Esophagus squamous epithelium (tissue), 5 donors: ENCODE measurements at places on chromosomes 7 and 10.

GRCh38 chr7:107847168-107847835, 43.7 kb upstream of the DLD start:
- DNase-seq: no peak

- DNase-seq: no peak
These were observed 92.4 kb downstream of the CTTNBP2 start for GRCh38 chr7:117780832-117781231.

DNA sequence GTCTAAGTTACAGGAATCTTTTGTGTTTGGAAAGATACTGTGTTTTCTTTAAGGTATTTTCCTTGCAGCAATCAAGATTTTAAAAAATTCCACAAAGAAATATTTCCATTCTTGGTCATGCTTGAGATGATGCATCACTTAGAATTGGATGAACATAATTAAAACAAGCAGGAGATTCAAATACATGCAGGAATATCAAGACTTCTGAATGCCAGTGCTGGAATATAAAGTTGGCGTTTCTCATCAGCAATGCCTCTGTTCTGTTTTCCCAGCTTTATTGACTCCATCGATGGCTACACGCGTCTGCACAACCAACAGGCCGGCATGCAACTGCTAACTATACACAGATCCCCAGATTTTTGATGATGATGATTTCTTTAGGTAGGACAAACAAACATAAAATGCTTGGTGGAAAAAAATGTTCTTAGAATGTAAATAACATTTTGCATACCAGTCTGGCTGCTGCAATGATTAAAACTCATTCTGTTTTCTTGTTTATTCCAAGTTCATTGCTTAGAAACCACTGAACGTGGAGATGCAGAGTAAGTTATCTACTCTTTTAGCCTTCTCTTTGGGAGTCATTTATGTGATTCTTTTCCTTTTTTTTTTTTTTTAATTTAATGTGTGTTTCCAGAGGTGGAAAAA, 91.3 kb upstream of the FAM171A1 start:
- DNase-seq: no peak

DNA sequence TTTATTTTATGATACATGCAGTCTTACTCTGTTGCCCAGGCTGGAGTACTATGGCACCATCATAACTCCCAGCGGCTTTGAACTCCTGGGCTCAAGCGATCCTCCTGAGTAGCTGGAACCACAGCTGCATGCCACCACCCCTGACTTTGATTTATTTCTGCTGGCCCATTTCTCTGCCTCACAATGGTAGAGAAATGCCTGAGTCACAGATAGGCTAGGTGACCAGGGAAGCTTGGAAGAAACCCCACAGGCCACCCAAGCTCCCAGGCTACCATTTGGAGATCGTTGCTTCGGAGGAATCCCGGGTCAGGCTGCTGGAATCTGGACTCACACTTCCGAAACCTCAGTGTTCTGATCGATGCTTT, 17.4 kb upstream of the BAIAP2L1 start:
- DNase-seq: no peak

- no peak for DNase-seq
These were observed 349.3 kb downstream of the CXCL12 start for GRCh38 chr10:44035474-44036197.

- no peak for DNase-seq
These were observed 16.6 kb downstream of the PAXIP1 start for GRCh38 chr7:154986200-154986945.

- DNase-seq: no peak
These were observed 39.2 kb downstream of the AGAP3 start for GRCh38 chr7:151125470-151125845.

DNA sequence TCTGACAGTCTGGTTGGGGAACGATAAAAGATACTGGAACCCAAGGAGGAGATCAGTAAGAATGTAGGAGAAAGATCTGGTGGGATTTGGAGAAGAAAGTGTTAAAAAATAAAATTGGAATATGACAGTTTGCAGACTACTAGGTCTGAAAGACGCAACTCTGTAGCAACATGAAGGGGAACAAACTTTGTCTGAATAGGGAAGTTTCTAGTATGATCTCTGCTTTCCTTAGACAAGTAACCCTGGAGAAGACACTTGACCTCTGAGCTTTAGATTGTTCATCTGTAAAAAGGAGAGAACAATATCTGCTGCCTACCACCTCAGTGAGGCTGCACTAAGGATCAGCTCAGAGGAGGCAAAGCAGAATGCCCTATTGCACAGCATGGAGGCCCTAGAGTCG, 3.0 kb upstream of the PRSS1 start:
- DNase-seq: no peak

DNA sequence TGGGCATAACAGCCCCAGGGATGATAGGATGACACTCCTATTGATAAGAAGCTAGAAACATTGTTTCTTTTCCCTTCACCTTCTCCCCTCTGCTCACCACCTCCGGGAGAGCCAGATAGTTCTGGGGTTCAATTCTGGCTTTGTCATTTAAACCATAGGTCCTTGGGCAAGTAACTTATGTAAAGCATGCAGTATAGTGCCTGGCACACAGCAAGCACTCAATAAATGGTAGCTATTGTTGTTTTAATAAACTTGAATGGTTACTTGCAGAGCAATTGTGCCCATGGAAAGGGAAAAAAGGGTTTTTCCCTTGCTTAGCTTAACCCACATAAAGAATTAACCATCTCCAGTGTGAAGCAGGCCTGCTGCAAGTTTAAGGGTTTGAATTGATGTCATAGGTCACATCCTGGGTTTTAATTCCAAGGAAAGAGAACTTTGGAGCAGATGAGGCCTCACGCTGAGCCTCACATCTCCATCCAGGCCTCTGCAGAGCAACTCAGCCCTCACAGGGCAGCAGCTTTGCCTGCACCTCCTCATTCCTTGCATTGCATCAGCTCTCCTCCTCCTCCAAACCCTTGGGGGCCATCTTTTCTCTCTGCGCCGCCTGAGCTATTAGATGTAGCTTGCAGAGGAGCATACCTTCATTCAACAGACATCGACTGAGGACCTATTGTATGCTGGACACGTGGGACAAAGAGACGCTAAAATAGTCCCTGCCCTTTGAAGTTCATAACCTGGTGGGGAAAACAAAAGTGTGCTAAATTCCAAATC, 22.9 kb downstream of the ZNF775 start:
- DNase-seq: no peak

- no peak for DNase-seq
These were observed 163.1 kb downstream of the AUTS2 start for GRCh38 chr7:69761290-69761922.

- no peak for DNase-seq
These were observed 426.9 kb downstream of the LRMDA start for GRCh38 chr10:75858339-75858738.

DNA sequence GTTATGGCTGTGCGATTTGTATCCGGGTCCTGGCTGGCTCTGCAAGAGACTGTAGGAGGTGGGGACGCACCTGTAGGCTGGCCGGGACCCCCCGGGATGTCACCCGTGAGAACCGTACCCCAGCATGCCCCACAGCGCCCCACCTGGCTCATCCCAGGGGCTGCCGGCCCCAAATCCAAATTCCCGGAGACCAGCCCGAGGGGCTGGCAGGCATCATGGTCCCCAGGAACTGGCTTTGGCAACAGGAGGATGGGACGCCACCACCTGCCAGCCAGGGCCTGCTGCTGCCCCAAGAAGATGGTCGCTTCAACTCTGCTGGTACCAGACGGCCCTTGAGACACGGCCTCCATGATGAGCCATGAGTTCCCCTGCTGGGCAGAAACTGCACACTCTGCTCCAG, 239.4 kb downstream of the ELFN1 start:
- DNase-seq: no peak

- no peak for DNase-seq
These were observed 19.6 kb downstream of the PLCE1 start for GRCh38 chr10:94013331-94013760.

GRCh38 chr10:111716032-111716431, 467.5 kb downstream of the GPAM start:
- DNase-seq: no peak

GRCh38 chr10:123097039-123097438, 38.7 kb upstream of the HMX3 start:
- DNase-seq: no peak

GRCh38 chr7:129855234-129855673, 97.5 kb downstream of the UBE2H start:
- no peak for DNase-seq

GRCh38 chr7:25379351-25380300, 151.3 kb upstream of the NPVF start:
- no peak for DNase-seq

DNA sequence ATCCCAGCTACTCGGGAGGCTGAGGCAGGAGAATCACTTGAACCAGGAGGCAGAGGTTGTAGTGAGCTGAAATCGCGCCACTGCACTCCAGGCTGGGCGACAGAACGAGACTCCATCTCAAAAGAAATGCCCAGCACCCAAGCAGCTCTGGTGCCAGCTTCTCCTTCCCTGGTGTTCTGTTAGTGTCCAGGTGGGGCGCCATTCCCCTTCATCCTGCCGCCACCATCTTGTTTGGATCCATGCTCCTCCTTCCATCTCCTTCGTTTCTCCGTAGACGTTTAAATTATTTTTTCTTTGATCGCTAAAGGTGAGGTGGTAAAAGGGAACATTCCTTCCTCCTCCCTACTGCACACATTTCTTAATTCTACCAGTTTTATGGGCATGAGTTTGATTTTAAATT, 30.3 kb downstream of the PROSER2 start:
- DNase-seq: no peak

GRCh38 chr7:117071551-117071950, 118.2 kb downstream of the ST7 start:
- DNase-seq: no peak

DNA sequence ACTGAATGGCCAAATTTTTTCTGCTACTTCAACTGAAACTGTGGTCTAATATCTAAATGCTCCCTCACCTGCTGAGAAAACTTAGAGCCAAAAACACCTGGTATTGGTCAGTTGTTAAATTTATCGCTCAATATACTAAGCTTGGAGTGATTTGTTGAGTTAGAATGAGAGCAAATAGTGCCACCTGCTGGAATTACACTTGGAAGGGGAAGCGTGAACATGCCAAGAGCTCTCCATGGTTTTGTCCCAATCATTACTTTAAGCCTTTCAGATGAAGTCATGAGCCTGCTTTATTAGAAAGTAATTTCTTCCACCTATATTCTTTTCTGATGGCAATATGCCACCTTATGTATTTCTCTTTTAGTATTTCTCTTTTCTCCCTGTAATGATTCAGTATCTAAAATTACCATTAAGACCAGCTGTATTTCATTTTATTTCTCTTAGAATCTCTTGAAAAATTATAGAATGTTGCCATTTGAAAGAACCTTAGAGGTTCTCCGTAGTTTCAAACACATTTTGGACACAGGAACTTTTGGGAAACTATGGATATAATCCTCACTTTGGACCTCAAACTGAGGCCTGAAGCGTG, 447.8 kb upstream of the C7orf33 start:
- DNase-seq: no peak

DNA sequence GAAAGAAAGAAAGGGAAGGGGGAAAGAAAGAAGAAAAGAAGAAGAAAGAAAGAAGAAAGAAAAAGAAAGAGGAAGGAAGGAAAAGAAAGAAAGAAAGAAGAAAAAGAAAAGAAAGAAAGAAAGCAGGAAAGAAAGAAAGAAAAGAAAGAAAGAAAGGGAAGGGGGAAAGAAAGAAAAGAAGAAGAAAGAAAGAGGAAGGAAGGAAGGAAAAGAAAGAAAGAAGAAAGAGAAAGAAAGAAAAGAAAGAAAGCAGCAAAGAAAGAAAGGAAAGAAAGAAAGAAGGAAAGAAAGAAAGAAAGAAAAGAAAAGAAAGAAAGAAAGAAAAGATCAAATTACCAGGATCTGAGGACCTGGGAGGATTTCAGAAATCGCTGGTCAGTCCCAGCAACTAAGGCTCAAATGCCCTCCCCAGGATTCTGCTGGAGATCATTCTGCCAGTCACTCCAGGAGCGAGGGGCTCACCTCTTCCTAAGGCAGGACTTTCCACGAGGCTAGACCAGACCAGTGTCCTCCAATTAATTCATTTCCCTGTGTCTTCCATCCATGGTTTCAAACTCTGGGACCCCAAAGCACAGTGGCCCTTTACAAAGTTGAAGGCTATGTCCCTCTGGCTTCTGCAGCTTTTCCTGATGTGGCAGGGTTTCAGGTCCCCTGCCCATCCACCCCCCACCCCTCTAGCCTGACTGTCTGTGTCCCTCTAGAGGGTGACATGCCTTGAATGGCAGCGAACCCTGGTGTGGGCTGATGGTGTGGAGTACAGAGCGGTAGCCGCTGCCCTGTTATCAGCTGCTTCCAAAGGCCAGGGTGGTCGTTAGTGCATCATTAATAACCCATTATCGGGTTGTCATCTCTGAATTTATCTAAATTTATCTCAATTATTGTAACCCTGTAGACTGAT, 77.9 kb downstream of the PARP12 start:
- DNase-seq: no peak

DNA sequence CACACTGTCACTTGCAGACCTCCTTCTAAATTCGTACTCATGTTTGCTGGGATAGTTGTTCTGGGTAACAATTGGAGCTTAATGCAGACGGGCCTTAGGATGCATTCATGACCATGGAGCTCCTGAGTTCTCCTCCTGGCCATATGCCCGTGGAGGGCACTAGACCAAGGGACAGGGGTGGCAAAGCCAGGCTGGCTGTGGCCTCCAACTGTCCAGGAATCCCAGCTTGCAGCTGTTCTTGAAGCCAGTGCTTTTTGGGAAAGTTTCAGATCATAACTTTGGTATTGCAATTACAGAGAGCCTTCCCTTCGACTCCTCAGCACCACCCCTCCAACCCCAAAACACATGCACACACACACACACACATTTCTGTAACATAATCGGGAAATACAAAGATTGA, 30.6 kb downstream of the ANTXRL start:
- DNase-seq: no peak

- DNase-seq: no peak
These were observed 139.3 kb downstream of the SLC25A13 start for GRCh38 chr7:96182424-96183158.

- DNase-seq: no peak
These were observed 292.7 kb downstream of the EXOC4 start for GRCh38 chr7:133545618-133546017.

DNA sequence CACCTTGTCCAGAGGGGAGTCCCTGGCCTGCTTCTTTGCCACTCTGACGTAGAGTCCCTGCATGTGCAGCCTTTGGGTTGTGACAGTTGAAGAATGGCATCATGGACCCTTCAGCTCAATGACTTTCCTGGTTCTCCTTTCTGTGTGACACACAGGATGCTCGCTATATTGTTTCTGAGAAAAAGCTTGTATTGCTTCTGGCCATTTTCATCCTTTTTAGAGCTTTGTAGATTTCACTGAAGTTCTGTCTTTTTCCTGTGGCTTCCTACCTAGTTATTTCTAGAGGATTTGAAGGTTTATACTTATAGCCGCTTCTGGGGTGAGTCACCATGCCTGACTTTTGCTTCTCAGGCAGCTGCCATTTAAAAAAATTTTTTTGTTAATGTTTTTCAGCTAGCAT, 27.0 kb downstream of the SND1 start:
- no peak for DNase-seq

DNA sequence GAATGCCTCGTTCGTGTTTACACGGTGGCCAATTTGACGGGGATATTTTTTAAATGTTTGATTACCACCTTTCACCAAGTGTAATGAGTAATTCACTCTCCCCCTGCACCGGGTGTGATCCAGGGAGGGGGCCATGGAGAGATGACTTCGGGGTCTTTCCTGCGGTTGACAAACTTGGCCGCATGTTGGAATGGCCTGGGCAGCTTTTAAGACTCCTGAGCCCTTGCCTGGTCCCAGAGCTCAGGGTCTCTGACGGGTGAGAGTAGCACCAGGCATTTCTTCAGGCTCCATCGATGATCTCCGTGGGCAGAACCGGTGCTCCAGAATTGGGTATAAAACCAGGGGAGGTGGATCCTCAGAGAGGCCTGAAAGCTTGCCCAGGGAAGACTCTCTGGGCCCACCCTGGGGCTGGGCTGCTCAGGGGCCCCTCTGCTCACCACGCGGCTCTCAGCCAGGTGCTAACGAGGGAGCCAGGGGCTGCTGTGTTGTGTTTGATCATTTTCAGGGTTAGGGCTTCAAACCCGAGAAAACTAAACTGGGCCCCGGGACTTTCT, 882 bp downstream of the ZNF282 start:
- DNase-seq: no peak
